NCI-H446 (cell line): ENCODE measurements at places on chromosomes 3 and 15.

DNA sequence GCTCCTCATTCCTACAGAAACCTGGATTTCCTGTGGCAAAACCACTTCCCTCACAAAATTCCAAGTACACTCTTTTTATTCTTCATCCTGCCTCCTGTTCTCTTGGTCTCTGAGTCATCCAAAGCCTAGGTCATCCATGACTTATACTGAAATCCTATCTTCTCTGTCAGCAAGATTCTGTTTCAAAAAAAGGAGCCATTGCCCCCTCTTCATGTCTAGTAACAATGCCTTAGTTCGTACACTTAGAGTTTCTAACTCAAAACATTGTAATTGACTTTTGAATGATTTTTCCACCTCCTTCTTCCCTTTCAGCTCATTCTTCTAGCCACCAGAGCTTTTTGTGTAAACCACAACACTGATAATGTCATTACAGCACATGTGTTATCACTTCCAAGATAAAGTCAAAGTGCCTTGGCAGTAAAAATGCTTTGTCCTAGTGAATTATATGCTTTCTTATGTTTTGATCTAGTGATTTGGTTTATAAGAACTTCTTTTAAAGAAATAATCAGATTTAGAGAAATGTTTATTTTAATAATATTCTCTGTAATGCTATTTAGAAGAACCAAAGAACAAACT, 256.5 kb upstream of the NECTIN3 start:
- DNase-seq: no peak

DNA sequence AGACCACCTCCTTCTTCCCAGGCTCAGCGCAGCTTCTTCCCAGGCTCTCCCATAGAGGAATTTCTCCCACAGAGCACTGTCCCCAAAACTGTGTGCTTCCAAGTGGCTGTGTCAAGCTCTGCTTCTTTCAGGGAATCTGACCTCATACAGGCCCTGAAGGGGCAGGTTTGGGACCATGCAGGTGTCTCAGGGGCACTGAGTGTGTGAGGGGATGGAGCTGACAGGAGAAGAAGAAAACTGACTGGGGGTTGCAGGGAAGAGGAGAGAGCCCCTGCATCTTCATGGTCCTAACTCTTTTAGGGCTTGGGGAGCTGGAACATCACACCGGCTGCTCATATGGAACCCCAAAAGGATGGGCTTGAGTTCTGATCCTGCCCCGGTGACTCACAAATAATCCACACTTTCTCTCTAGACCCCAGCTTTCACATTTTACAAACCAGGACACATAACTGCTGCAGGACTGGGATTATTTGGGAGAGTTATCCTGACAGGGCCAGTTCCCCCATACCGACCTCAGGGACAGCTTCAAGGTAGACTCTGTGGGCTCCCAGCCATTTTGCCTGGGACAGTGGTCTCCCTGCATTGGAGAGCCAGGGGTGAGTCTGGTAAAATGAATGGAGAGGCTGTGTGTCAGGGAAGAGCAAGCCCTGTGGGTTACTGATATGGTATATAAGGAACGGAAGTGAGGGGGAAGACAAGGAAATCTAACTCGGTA, 316.1 kb downstream of the TLE3 start:
- DNase-seq: no peak

DNA sequence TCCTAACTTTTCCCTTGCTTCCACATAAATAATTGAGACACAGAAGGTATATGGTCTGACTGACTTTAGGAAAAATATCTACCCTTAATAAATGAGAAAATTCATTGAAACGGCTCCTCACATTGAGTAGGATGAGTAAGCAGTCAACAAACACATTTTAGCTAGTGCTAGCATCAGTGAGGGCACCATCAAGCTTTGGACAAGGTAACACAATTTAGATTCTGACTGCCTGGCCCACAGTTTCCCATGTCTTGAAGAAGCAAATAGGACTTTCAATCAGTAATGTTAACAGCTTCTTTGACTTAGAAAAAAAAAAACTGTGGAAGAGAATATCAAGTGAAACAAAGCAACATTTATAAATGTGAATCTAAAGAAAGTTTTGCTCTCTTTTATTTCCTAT, 70.1 kb upstream of the MBNL1 start:
- no peak for DNase-seq

GRCh38 chr3:4807381-4808280, 171.6 kb upstream of the BHLHE40 start:
- DNase-seq: no peak

- no peak for DNase-seq
Observed at GRCh38 chr3:112767177-112767576, 79.5 kb downstream of the CD200R1L start.

GRCh38 chr3:158748237-158748828, 16.1 kb upstream of the RARRES1 start:
- DNase-seq: no peak

GRCh38 chr15:31329640-31330010, 3.0 kb downstream of the KLF13 start:
- no peak for DNase-seq

DNA sequence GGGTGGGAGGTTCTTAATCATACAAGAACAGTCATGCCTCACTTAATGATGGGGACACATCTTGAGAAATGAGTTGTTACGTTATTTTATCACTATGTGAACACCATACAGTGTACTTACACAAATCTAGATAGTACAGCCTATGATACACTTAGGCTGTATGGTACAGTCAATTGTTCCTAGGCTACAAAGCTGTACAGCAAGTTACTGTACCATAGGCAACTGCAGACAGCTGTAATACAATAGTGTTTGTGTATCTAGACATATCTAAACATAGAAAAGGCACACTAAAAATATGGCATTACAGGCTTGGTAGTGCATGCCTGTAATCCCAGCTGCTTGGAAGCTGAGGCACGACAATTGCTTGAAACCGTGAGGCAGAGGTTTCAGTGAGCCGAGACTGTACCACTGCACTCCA, 55.7 kb upstream of the PLXND1 start:
- DNase-seq: no peak

- no peak for DNase-seq
Observed at GRCh38 chr15:83733206-83733605, 79.3 kb downstream of the ADAMTSL3 start.

- DNase-seq: no peak
Observed at GRCh38 chr15:62644216-62644888, 398.2 kb upstream of the TPM1 start.

GRCh38 chr15:99958426-99959097, 225.3 kb upstream of the LYSMD4 start:
- DNase-seq: no peak

- no peak for DNase-seq
Observed at GRCh38 chr3:26522919-26523318, 99.7 kb upstream of the LRRC3B start.
